ENCODE measurements at places on chromosomes 6 and 20.
A peak's percentile ranks its signal among the peaks of the same experiment; 100 is the strongest.

GRCh38 chr6:125380474-125380873, 78.7 kb upstream of the HDDC2 start:
- DNase-seq: no peak

GRCh38 chr6:127951172-127951917, 50.5 kb upstream of the THEMIS start:
- no peak for DNase-seq

DNA sequence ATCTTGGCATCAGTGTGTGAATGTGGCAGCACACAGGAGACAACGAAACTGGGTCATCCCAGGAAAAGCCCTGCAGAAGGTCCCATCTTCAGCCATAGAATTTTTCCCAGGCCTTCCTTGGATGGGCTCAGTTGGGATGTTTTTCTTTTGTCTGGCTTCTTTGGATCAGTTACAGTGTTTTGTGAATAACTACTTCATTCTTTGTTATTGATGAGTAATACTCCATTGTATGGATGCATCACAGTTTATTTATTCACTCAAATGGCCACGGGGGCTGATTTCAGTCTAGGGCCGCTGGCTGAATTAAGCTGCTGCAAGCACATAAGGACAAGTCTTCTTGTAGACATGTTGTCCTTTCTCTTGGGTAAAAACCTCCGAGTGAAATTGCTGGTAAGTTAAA, 81.3 kb upstream of the CD93 start:
- DNase-seq: no peak

GRCh38 chr6:20868397-20869096, 334.3 kb downstream of the CDKAL1 start:
- DNase-seq: peak; percentile 58

DNA sequence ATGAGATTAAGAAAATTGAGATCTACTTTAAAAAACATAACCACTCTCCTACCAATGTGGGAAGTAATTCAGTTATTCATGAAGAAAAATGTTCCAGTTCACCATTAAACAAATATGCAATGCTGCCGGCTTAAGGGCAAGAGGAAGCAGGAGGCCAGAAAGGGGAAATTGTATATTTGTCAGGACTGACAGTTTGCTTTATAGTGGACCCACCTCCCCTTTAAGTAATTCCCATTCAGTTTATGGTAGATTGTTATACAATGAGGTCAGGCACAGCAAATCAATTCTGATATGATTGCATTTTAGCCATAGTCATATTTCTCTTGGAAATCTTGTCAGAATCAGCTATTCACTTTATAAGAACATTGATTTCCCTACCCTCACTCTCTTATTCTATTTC, 547.8 kb downstream of the FRK start:
- DNase-seq: no peak

Measured in NCI-H2029 (cell line).